ENCODE measurements at places on chromosomes 6 and 20.

GRCh38 chr20:50020288-50020687, 37.5 kb downstream of the SNAI1 start:
- DNase-seq = no peak

- DNase-seq = no peak
Measured at GRCh38 chr20:46786566-46786965, 77.1 kb downstream of the SLC2A10 start.

- DNase-seq = peak; percentile 42
Measured at GRCh38 chr6:160534050-160534696, 129.9 kb downstream of the LPA start.

DNA sequence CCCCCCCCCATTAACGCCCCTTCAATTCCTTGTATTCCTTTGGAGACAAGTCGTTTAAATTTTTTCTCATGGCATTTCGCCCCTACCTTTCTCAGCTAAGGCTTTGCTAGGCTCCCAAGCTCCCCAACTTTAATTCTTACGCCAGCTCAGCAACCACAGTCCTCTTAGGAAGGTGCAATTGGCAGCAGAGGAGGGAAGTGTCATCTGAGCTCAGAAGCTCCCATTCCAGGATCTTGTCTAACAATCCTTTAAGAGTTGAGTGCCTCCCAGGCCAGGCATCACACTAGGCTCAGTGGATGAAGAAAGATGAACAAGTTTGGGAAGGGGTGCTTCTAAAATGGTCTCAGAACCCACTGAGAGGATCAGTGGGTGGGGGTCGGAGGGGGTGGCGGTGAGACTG, 131.2 kb upstream of the AKAP12 start:
- no peak for DNase-seq

- peak; percentile 84 for DNase-seq
Measured at GRCh38 chr20:48827855-48828733, at the start of gene PREX1. Gene PREX1 (minus strand): TSS chr20:48827999. CDS start chr20:48827860, 139 bp downstream.

DNA sequence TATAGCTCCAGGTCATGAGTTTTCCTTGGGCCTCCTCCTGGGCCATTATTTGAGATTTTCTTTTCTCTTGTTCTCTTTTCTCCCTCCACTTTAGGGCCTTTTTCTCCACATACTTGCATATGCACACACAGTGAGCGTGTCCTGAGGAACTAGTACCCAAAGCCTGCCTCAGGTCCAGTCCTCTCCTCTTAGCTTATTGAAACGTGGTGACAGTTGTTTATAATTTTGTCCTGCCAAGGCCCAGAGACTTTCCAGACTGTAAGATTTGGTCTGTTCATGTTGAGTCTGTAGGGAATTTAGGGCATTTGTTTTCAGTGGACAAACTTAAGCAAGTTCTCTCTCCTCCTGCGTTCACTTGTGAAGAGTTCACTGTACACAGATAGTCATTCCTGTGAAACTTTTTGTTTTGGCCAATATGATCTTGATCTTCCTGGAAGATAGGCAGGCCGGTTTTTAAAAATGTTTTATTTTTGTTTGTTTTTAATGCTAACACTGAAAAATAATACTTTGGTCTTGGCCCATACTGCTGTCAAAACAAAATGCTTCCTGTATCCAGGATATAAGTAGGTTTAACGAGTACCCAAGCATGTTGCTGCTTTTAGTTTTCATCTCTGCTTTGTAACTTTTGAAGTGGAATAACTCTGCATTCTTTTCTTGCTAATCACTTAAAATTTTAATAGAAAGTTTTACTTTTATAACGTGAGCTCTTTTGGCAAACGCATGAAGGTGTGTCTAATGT, 20.7 kb downstream of the LRRC1 start:
- DNase-seq = no peak

GRCh38 chr6:40543146-40543545, 44.0 kb downstream of the LRFN2 start:
- no peak for DNase-seq

- DNase-seq = peak; percentile 58
Measured at GRCh38 chr20:38748861-38749149, 545 bp downstream of the ACTR5 start.

- DNase-seq = no peak
Measured at GRCh38 chr6:72913797-72914196, 291.9 kb downstream of the KCNQ5 start.

DNA sequence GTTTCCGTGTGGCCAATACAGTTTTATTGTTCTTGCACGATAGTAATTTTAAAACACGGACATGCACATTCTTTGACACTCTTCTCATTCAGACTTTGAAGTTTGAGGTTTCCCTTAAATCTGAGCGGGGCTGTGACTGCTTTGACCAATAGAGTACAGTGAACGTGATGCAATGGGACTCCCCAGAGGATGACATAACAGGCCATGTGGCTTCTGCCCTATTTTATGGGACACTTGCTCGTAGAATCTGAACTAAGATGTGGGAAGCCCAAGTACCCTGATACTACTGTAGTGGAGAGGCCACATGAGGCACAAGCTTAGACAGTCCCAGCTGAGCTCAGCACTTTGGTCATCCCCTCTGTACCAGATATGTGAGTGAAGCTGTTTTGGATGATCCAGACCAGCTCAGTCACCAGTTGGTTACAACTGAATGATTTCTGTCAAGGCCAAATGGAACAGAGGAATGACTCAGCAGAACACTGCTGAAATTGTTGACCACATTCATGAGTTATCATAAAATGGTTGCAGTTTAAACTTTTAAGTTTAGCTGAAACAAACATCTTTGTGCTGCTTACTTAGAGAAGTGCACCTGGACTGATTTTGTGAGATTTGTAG, 279.4 kb downstream of the RFPL4B start:
- no peak for DNase-seq

DNA sequence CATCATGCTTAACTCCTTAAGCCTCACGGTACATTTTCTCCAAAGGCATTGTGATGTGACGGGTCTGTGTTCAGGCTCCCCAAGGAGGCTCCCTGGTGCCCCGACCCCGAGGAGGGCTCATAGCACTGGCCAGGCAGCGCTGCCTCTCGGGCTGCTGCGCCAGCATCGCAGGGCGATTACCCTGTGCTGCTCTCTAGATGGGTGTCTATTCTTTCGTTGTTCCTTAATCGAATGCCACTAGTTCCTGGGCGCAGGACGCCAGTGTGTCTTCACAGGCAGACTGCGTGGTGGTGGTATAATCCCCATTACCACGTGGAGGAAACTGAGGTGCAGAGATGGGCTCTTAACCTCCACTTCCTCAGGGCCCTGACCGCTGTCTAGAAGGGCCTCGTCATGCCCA, 267.4 kb downstream of the CDH4 start:
- DNase-seq = no peak

- no peak for DNase-seq
Measured at GRCh38 chr6:23728707-23729106, 397.3 kb upstream of the NRSN1 start.

GRCh38 chr6:35495258-35496035, 1.4 kb downstream of the TEAD3 start:
- no peak for DNase-seq

DNA sequence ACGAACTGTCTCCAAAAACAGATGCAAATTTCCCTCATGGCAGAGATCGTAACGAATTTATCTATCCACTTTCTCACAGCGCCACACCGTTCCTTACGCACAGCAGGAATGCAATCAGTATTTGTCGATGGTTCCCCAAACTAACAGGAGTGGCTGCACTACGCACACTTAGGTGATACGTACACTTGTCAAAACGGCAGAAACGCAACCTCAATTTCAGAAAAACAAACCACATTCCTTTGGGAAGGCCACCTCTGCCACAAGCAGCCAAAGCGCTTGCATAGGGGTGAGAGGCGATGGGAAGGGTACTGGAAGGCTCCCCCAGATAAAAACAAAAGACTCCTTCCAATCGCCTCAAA, 638 bp downstream of the MDN1 start:
- no peak for DNase-seq

DNA sequence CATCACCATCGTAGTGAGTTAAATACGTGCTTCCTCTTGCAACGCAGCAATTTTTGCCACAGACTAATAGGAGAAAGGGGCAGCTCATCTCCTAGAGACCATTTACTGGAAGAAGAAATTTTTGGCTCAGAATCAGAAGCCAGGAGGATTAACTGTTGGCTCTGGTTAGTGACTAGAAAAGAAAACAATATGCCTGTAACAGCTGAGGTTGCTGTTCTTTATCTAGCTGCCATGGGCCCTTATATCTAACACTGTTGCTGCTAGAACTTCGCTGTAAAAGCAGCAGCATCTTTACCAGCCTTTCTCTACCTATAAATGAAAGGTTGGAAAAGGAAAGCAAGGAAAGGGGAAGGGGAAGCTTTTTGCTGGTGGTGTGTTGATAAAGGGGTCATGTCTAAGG, 65.9 kb downstream of the FAM135A start:
- no peak for DNase-seq

GRCh38 chr6:125791151-125791819, 525 bp downstream of the NCOA7 start:
- DNase-seq = peak; percentile 27

- DNase-seq = no peak
Measured at GRCh38 chr20:3471397-3472021, 691 bp downstream of the ATRN start.

GRCh38 chr6:83083476-83083875, 16.0 kb downstream of the DOP1A start:
- DNase-seq = no peak

GRCh38 chr6:166005401-166005943, 162.2 kb downstream of the TBXT start:
- no peak for DNase-seq

DNA sequence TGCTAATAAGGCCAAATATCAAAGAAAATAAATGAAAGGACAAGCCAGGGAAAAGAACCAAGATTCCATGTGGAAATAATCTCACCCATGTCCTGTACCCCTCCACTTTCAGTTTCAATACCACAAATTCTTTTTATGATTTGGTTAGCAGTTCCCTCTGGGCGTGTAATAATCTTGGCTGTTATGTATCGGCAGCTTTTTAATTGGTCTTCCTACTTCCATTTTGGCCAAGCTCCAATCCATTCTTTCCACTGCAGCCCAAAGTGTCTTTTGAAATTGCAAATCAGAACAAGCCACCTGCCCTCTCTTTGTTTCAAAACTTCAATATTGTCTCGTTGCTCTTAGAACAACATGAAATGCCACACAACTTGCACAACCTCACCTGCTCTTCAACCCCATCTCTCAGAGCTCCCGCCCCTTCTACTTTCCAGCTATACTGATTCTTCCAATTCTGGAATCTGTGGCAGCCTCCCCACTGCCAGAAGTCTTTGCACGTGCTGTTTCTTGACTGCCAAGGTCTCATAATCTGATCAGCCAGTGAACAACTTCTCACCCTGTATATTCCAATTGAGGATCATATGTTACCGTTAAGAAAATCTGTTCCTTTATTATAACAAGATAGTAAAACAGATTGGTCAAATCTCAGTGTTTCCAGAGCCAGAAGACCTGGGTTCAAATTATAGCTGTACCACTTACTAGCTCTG, 354.5 kb downstream of the CBLN4 start:
- no peak for DNase-seq

DNA sequence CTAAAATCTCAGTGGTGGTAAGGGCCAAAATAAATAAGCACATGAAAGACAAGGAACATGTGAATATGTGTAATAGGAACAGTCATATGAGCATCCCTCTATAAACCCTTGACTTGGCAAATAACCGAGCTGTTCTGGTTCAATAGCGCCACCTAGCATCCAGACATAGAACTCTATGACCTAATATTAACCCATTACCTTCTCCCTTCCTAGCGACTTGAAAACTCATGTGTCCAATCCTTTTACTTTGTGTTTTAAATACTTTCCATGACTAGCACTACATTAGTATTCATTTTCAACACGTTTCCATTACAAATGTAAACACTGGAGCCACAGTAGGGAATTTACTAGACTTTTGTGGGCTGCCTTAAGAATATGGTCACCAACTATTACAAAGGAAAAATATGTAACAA, 279.7 kb downstream of the UST start:
- DNase-seq = peak; percentile 61

GRCh38 chr6:40627316-40627715, 40.2 kb upstream of the LRFN2 start:
- DNase-seq = no peak

DNA sequence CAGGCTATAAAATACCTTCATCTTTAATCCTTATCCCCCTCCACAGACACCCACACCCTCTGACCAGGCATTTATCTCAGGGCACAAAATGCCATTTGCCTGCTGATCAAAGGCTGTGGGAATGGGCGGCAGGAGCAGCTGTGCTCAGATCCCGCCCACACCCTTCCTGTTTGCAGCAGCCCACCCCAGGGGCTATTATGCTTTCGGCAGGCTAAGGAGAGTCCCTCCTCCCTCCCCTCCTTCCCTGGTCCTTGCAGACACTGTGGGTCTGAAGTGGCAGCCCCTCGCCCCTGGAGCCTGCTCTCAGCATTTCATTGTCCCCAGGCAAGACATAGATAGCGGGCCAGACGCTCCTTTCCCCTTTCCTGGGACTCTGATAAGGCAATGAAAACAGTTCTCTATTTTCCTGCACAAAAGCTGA, 220.8 kb upstream of the HEY2 start:
- DNase-seq = no peak

DNA sequence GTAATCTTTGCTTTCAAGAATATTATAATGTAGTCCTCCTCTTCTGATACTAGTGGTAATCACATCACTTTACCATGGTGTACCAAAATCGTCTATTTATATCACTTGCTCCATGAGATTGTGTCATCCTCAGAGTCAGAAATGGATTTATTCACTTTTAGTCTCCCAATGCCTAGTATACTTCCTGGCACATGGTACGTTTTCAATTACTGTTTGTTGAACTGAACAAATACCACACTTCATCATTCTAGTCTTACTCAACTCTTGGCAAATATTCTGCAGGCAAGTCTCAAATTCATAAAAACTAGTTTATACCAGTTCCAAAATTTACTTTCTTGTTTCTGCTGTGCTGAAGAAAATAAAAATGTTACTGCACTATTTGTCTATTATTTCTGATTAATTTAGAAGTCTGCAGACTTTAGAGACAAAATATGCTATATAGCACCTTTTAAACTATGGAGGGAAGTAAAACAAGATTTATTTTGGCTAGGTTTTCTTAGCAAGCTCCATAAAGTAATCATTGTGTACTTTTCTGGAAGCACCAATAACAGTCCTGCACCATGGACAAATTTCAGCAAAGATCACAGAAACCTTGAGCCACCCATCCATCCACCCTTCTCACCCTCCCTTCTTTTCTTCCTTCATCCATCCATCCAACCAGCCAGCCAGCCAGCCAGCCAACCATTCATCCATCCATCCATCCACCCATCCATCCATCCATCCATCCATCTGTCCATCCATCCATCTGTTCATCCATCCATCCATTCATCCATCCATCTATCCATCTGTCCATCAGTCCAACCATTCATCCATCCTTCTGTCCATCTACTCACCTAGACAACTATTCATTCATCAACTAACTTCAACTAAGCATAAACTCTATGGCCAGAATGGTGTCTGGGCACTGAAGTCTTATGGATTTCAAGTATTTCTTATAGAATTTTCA, 102.1 kb upstream of the STMND1 start:
- no peak for DNase-seq

DNA sequence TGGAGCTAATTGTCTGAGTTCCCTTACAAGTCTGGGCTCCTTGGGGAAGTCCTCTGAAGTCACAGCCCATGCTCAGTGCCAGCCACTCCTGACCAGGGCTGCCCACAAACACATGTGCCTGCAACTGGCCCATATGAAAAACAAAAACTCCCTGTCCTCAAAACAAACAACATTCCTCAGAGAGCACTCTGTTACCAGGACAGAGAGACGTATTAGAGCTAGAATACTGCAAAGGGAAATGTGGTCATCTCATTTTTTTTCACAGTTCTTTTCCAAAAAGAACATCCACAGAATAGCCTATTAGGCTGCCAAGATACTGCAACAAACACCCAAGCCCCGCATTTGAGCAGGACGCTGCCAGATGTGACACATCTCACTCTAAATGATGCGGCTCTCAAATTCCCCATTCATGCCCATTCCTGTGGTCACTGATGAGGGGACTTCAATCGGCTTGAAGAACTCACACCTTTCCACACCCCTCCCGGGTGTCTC, 71.1 kb downstream of the SLC22A23 start:
- no peak for DNase-seq

All from WERI-Rb-1 (cell line).